ENCODE measurements at places on chromosomes 11 and 22.
A peak's percentile ranks its signal among the peaks of the same experiment; 100 is the strongest.

DNA sequence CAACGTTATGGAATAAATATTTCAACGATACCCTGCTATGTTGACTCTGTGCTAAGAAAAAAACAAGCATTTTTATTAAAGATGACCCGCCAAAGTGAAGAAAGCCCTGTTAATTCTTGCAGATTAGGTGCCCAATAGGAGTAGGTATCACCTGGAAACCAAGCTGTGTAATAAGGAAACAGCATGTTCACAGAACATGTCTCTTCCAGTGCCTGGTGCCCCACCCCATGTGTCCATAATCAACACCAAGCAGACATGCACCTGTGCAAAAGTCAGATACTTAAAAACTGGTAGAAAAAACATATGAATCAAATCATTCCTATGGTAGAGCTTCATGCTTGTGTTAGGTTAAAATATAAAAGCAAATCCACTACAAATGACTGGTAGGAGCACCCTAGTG lies 327.1 kb downstream of the SHANK2 start:
- DNase-seq, result no peak

DNA sequence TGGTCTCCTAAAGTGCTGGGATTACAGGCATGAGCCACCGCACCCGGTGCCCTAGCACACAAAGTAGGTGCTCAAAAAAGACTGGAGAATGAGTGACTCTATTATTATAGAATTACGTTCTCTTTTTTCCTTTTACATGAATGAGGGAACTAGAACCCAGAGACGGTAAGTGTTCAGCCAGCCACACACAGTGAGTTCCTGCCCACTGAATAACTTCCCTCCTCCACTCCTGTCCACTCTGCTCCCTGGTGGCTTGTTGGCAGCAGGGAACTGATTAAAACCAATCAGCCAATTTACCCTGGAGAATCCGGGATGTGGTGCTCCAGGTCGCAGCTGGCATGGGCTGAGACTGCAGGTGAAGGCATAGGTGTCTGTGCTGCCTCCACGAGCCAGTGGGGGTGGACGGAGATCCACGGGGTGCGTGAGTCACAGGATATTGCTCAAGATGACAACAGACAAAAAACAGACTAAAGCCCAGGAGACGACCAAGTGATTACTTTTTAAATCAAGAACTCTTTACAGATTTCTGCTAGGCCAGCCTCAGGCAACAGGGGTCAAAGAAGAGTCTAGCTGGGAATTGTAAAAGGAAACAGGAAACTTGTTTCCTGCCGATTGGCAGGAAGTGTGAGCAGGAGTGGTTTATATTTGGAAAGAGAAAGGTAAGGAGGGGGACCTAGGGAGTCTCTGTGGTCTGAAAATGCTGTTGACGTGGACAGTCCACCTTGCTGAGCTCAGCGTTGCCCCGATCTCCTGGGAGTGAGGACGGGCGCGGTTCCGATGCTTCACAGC lies 95.2 kb upstream of the TP53I11 start:
- DNase-seq, result no peak

- no peak for DNase-seq
These were observed at the start of gene SLC6A5 for GRCh38 chr11:20599221-20600019. Gene SLC6A5 (plus strand): TSS chr11:20599608. CDS start chr11:20599673, 65 bp downstream.

GRCh38 chr22:47369431-47370015 lies 607.1 kb downstream of the TBC1D22A start:
- no peak for DNase-seq

GRCh38 chr11:27179334-27179733 lies 138.7 kb downstream of the BBOX1 start:
- DNase-seq, result no peak

DNA sequence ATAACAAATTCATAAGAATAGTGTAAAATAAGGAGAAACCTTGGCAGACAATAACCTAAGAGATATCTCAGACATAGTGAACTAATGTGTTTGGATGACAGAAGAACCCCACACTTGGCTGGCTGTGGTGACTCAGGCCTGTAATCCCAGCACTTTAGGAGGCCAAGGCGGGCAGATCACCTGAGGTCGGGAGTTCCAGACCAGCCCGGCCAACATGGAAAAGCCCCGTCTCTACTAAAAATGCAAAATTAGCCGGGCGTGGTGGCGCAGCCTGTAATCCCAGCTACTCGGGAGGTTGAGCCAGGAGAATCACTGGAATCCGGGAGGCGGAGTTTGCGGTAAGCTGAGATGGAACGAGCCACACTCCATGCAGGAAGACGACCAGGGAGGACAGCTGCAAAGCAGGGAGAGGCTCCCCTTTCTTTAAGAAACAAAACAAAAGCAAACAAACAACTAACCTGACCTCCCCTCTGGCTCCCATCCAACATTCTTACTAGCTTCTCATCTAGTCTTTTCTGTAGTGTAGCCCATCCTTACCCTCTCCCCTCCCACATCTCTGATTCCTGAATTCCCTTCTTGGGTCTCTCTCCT lies 84.2 kb downstream of the ZNF280B start:
- DNase-seq, result no peak

GRCh38 chr11:101035872-101036271 lies 93.7 kb downstream of the PGR start:
- DNase-seq, result no peak

- DNase-seq, result no peak
These were observed 26.5 kb downstream of the ARHGAP1 start for GRCh38 chr11:46673713-46674462.

- DNase-seq, result no peak
These were observed 8.9 kb upstream of the AQP11 start for GRCh38 chr11:77580712-77581337.

DNA sequence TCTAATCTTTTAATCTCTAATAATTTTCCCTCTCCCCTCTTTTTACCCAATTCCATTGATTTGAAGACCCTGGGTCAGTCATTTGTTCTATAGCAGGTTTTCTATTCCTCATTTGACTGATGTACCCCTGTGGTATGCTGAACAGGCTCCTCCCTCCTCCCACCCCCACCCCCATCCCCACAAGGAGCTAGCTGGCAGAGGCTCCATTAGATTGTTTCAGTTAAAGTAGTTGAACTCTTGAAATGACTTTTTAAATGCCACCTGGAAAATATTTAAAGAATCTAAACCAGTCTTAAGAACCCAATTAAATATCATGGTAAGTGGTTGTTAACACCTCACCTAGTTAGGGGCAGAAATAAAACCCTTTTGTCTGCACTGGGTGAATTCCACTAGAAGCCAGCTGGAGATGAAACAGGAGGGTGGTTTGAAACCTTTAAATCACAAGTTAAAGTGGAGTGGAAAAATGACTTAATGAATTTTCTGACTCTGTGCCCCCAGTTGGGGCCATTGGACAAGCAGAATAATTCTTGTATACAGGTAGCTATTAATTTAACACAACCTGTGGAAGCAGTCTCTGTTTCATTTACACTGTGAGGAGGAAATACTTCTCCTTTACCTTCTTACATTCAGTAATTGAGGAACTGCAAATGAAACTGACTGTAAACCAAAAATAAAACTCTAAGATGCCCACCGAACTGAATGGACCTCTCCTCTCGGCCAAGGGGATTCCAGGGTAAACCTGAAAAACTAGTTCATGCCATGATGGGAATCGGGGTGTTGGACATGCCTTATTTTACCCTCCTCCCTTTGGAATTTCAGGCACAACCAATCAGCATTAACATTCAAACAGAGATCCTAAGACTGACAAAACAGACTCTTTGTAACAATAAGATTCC lies 30.7 kb downstream of the PRR5L start:
- DNase-seq, result no peak

DNA sequence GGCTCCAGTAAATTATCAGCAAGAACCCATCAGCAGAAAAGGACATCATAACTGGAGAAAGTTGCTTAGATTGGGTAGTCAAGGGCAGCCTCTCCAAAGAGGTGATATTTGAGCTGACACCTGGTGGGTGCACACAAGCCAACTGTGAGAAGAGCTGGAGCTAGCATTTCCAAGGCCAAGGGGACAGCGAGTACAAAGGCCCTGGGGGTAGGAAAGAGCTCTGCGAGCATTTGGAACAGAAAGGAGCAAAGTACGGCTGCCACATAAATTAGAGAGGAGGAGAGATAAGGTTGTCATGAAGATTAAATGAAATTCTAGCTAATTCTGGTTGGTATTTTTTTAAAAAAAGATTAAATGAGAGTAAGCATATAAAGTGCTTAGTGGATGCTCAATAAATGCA lies 21.7 kb upstream of the SMCO4 start:
- DNase-seq, result no peak

GRCh38 chr11:64499261-64500004 lies 91.6 kb upstream of the SLC22A12 start:
- DNase-seq, result no peak

- DNase-seq, result no peak
These were observed 139.2 kb downstream of the CCDC81 start for GRCh38 chr11:86513746-86514373.

DNA sequence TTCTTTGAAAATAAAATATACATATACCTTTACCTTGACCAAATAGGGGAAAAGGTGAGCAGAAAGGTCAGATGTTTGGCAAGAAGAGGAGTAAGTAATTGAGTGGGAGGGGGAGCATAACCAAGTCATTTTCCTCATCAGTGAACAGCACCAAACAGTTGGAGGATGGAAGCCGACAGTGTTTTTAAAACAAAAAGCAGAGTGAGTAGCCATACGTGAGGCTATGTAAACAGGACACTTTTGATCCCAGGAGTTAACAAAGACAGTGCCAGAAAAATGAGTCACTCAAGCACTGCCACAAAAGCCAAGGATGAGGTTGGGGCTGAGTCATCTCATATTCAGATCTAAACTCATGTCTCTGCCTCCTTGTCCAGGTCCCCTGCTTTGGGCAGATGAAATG lies 734.7 kb downstream of the KCNA4 start:
- no peak for DNase-seq

GRCh38 chr11:16839821-16840220 lies 101.4 kb downstream of the C11orf58 start:
- DNase-seq, result no peak

- DNase-seq, result no peak
These were observed 33.1 kb downstream of the LRFN4 start for GRCh38 chr11:66889960-66890359.

DNA sequence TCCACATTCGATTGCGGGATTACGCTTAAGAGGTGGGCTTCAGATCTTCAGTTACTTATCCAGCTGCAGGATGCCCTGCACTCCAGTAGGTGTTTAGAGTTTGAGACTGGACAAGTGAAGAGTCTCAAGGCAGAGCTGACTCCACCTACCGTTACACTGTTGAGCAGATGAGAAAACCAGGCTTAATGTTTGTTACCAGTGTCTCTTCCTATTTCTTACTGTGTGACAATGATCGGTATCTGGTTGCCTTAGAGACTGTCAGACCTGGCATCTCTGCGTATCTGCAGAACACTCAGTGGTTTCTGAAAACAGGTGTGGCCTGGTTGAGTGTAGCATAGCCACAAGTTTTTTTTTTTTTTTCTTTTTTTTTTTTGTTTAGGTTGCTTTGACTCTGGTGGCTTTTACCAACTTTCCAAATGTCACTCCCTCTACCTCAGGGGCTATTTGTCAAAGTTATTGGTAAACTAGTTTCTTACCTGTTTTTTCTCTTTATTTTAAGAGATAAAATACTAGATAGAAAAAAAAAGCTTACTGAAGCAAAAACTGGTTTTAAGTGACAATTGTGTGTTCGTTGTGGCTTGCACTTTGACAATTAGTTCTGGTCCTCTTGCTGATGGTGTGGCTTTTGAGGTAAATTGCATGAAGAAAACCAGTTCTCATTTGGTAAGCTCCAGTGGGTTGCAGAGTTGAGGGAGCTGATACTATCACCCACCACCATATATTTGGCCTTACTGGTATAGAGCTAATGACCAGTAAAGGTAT lies 284.8 kb downstream of the ETS1 start:
- peak; percentile 65 for DNase-seq

DNA sequence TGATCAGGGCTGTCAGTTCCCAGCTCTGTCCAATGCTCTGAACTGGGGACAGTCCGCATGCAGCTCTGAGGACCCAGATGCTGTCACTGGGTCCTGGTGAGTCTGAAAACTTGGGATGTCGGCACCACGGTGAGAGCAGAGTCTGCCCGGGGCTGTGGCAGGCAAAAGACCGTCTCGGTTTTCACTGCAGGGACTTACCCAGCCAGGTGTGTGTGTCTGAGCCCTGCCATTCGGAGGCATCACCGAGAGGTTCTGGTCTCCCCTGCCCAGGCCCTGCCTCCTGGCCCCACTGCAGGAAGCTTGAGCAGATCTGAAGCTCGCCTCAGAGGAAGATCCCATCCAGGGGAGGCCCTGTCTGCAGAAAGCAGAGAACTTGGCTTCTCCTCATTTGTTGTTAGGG lies 5.2 kb downstream of the TP53AIP1 start:
- no peak for DNase-seq

- peak; percentile 58 for DNase-seq
These were observed 15.2 kb downstream of the SERPINH1 start for GRCh38 chr11:75577207-75577606.

- DNase-seq, result peak; percentile 2
These were observed 19.2 kb upstream of the OR56A3 start for GRCh38 chr11:5922749-5923426.

DNA sequence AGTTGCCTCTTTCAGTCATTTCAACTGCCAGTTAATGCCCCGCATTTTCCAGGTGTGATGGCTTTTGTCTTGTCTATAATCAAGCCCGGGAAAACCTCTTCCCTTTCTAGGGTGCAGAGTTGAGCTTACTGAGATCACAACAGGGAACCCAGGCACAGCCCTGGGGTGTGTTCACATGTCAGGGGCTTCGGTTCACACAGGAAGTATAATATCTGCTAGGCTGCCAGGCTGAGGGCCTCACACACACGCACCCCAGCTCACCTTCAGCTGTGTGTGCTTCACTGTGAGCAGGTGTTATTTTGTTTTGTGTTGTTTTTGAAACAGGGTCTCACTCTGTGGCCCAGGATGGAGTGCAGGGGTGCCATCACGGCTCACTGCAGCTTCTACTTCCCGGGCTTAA lies 9.7 kb upstream of the SOX10 start:
- DNase-seq, result no peak

GRCh38 chr22:19477321-19478044 lies 1.5 kb downstream of the UFD1 start:
- DNase-seq, result no peak

DNA sequence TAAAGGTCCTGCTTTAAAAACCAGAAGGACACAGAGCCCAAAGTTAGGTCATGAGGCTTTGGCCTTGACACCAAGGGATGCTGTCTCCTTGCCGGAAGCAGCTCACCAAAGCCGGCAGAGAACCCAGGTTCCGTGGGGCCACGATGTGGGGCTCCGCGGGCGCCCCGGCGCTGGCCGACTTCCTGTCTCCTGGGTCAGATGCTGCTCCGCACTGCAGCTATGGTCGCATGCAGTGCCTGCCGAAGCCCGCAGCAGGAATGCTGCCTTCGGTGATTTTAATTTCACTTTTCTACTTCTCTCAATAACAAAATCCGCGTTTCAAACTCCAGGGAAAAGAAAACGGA lies 454 bp upstream of the OTUB1 start:
- peak; percentile 54 for DNase-seq

Data from stimulated activated naive CD4-positive, alpha-beta T cell treated with Interleukin-2 at 50 U/mL for 16 hours (primary cell).